ENCODE measurements at places on chromosomes 6 and 20. TPM values are rescaled to one million over a fixed set of nuclear protein-coding genes. Genes with fewer than 3 reads are reported as not detected.
A peak's percentile ranks its signal among the peaks of the same experiment; 100 is the strongest.

- no peak for DNase-seq
Measured at GRCh38 chr20:63223121-63223825, 7.3 kb upstream of the YTHDF1 start.

GRCh38 chr6:9399916-9400315, 964.6 kb upstream of the SLC35B3 start:
- DNase-seq: no peak

DNA sequence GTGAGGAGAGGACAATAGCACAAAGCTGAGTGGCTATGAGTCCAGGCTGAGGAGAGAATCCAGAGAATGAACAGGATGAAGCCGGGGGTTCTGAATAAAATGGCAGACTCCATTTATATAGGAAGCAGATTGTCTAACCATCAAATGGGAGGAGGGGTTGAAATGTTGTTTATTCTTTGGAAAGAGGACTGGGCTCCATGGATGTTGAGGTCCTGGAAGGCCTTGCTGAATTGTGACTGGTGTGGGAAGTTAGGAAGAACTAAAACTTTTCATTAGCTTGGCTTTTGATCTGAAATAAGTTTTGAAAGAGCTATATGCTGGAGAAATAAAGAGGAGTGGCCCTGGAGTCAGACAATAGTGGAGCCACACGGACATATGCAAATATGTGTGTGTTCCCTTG, 647.8 kb downstream of the RNF144B start:
- no peak for DNase-seq

Gene CFAP61
- 53.1 TPM for total RNA-seq

- no peak for DNase-seq
Measured at GRCh38 chr6:118780668-118781067, 113.3 kb upstream of the ASF1A start.

Gene LRRC73
- total RNA-seq: not detected

DNA sequence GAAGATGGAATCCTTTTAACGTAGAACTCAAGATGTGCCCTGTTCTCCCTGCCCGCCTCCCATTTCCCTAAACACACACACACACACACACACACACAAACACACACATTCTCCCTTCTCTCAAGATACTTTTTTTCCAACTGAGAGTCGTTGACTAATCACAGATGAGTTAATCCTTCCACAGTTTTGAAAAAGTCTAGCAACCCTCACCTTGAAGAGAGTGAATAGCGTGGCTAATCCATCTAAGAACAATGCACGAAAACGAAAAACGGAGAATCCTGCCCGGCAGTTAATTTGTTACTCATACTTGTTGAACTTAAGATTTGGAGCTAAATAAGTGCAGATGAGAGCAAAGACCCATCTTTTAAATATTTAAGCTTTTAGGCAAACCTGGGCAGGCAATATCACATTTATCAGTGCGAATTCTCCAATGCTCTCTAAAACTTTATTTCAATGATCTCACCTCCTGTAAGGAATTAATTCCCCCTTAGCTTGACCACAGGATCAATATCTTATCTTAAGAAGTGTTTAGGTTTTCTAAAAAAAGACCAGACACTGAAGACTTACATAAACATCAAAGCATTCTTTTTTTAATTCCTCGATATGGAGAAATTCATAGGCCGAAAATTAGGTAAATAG, 1.1 kb downstream of the AGPAT4 start:
- DNase-seq: no peak

- DNase-seq: peak; percentile 3
Measured at GRCh38 chr20:57207251-57207650, 59.2 kb downstream of the BMP7 start.

Gene WFDC12
- total RNA-seq: not detected

Gene DPPA5
- not detected for total RNA-seq

Gene KCNB1
- total RNA-seq: 5.3 TPM

Gene FOXC1
- total RNA-seq: 1.5 TPM

DNA sequence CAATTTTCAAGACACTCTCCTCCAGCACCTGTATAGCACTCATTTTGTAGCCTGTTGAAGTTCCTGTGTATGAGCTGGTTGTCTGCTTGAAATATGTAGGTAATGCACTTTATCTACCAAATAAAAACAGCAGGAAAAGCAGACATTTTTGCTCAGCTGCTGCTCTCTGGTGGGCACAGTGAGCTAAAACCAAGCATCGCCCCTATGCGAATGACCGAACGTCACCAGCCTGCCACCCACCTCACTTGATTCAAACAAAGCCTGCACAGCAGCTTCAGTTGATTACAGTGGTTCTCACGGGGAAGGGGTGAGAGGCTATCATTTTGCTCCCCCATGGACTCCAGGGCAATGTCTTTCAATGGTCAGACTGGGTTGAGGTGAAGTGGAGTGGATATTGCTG, 185.7 kb downstream of the SASH1 start:
- DNase-seq: no peak

Gene OR2H1
- not detected for total RNA-seq

Gene LEMD2
- 26.4 TPM for total RNA-seq

DNA sequence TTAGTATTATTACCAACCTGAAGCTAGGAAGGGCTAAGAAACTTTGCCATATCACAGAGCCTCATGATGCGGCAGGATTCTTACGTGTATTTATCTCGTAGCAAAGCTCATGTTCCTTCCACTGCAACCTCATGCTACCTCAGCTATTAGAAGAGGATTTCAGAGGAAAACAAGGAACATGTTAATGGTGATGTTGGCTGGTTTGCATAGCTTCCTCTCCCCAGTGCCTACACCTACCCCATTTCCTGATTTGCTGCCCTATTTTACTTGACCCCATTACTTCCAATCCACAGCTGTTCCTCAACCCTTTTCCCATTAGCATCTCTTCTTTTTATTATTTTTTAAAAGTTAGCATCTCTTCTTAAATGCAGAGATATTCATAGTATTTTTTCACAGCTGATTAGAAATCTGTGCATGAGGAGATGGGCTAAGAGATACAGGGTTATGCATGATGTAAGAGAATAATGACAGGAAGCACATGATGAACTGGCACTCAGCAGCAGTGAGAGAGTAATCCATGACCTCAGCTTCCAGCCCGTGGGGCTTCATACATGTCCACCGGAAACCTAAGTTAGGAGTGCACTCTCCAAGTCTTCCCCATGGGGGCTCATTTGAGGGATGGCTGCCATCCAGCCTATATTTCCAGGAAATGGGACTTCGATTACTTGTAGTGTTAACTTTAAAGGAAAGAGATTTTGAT, 106.1 kb upstream of the ASF1A start:
- no peak for DNase-seq

Gene CLIC5
- total RNA-seq: 285 TPM

DNA sequence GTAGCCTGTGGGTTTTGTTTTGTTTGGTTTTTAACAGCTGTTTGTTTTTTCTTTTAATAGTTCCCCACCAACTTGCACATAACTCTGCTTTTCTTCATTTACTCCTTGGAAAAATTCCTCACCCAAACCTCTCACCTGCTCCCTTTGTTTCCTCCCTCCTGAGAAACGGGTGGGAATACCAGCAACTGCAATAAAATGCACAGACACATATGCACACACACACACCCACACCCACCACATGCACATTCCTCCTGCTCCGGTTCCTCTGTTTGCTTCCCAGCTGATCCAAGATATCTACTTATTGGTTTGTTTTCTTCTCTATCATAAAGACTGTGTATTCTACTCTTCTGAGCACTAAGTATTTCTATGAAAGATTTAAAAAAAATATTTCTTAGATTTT, 161.1 kb upstream of the EPHA7 start:
- DNase-seq: no peak

- DNase-seq: no peak
Measured at GRCh38 chr6:91057689-91058088, 470.8 kb upstream of the MAP3K7 start.

- no peak for DNase-seq
Measured at GRCh38 chr6:1630771-1631217, 21.1 kb downstream of the FOXC1 start.

GRCh38 chr20:1500496-1500895, 9.3 kb upstream of the SIRPB2 start:
- no peak for DNase-seq

- no peak for DNase-seq
Measured at GRCh38 chr20:47878601-47879027, 93.3 kb upstream of the SULF2 start.

GRCh38 chr6:22601984-22602383, 32.6 kb downstream of the HDGFL1 start:
- no peak for DNase-seq

DNA sequence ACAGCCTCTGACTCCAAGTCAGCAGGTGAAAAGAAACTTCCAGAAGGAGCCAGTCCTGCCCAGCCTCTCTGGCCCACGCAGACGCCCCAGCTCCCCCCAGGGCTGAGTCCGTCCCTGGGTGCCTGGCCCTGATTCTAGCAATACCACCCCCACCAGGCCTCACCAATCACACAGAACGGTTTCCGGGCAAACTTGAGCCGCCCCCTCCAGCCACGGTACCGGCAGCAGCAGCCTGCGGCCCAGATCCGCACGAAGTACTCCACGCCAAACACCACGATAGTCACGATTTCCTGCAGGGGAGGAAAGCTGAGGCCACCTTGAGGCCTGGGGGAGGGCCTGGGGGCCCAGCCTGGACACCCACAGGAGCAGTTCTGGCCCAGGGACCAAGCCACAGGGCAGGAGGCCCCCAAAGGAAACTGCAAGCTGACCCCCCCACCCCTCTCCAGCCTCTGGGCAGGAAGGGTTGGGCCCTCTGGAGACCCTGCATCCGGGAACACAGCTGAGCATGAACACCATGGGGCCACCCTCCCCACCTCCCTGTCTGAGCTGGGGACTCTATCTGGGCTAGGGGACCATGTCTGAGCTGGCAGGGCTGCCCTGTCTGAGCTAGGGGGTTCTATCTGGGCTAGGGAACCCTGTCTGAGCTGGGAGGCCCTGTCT, 27.2 kb downstream of the KCNQ2 start:
- no peak for DNase-seq

- DNase-seq: no peak
Measured at GRCh38 chr20:13744352-13744751, 40.4 kb downstream of the ESF1 start.

DNA sequence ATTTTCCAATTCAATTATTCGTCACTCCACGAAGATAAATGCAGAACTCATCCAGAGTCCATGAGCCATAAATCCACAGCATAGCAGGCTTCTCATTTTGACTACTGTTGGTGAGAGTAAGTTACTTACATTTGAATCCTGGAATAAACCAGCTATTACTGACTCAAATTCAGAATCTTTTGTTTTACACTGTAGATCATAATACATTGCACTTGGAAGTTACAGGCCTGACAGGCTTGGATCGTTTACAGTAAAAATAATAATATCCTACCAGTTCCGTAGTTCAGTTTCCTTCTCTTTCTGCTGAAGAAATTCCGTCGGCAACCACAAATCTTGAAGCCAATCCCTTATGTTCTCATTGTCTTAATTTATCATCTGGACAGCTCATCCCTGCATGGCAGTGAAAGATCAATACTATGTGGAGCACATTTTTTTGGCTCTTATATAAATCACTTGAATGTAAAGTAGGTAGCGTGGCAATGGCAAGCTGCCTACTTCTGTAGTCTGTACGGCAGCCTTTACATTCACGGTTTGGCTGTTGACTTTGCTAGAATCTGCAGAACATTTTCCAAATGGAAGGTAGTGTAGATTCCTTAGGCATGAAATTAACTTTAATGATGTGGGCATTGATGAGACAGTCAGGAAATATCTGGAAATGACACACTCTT, 142.9 kb downstream of the WDR27 start:
- DNase-seq: no peak

DNA sequence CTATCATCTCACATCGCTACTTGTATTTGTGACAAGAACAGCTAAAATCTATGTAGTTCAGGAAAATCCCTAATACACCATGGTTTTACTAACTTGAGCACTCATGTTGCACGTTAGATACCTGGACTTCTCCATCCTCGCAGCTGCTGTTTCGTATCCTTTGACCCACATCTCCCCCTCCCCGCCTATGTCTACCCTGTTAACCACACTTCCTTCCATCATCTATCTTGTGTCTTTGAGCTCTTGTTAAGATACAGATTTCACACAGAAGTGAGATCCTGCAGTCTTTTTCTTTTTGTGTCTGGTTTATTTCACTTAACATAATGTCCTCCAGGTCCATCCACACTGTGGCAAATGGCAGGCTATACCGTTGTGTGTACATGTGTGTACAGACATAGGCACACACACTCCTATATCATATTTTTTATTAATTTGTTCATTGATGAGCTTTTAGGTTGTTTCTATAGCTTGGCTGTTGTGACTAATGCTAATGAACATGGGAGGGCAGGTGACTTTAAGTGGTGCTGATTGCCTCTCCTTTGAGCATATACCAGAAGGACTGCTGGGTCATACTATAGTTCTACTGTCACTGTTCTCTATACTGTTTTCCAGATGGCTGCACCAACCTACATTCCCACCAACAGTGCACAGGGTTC, 117.8 kb downstream of the WDR27 start:
- no peak for DNase-seq

- DNase-seq: peak; percentile 90
Measured at GRCh38 chr6:3251462-3252314, 7.1 kb upstream of the PSMG4 start.

Gene GLP1R
- not detected for total RNA-seq

- no peak for DNase-seq
Measured at GRCh38 chr6:144068794-144069193, 26.6 kb downstream of the SF3B5 start.

- DNase-seq: no peak
Measured at GRCh38 chr6:147653631-147654030, 145.1 kb downstream of the SAMD5 start.

DNA sequence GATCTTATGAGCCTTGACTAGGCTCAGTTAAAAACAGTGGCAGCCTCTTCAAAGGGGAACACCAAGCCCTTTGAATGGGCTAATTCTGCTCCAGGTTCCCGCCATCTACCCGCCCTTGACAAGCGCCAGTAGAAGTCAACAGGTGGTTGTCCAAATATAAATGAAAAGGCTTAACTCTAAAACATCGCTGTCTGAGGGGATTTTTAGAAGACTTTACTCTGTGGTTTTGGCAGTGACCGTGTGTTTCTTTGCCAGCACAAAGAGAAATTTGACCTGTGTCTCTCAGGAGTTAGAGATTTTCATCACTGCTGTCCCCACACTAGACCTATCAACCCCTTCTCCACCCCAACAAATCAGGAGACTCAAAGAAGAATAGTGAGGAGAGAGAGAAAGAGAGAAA, 19.8 kb upstream of the SIM1 start:
- DNase-seq: no peak

Gene EFCAB8
- total RNA-seq: not detected

Gene CDH26
- 0.22 TPM for total RNA-seq

GRCh38 chr6:157436944-157437336, 56.0 kb downstream of the ZDHHC14 start:
- no peak for DNase-seq

DNA sequence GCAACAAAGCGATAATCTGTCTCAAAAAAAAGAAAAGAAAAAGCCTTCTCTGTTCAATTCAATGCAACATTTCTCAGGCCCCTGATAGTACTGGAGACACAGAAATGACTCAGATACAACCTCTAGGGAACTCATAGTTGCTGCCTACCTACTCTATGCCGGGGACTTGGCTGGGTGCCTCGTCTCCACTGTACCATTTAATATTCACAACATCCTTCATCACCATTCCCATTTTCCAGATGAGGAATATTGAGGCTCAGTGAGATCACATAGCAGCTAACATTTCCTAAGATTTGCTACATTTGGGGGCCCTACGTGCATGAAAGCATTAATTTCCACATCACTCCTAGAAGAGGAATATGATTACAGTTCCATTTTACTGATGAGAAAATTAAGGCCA, 7.5 kb downstream of the NOL4L start:
- DNase-seq: no peak

- no peak for DNase-seq
Measured at GRCh38 chr6:34596798-34597197, 40.7 kb upstream of the SPDEF start.

GRCh38 chr20:2240835-2241234, 55.0 kb upstream of the TGM3 start:
- no peak for DNase-seq

Gene PRKN
- 12.9 TPM for total RNA-seq

Gene IPCEF1
- 0.46 TPM for total RNA-seq

Gene BHLHE23
- not detected for total RNA-seq
